BJ (cell line): ENCODE measurements at places on chromosomes 6 and 20.
A peak's percentile ranks its signal among the peaks of the same experiment; 100 is the strongest.

- DNase-seq, result no peak
These were observed 249.3 kb upstream of the ECI2 start for GRCh38 chr6:4384656-4385055.

DNA sequence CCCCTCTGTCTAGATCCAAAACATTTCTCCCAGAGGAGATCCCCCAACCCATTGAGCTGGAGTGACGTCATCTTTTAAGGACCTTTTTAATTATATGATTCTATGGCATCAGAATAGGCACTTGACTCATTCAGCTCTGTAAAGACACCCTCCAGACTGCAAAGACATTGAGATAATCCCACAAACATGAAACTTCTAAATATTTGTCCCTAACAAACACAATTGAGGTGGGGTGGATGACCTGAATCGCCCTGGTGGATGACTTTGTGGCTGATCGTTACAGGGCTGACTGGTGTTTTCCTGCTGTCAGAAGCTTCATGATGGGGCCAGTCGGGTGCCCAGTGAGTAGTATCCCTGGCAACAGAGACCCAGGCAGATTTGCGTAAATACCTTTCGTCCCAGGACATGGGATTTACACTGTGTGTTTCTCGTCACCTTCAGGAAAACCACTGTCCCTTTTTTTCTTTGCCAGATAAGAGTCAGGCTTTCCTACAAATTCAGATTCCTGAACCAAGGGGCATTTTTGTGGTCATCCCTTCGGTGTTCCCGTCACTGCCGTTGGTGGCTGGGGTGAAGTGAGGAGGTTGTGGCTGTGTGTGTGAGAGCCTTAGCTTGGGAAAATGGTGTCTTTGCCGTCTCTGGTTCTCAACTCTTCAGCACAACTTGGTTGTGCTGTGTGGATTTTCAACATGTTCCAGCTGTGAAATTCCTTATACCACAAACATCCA, 5.3 kb upstream of the PCK1 start:
- DNase-seq, result no peak

DNA sequence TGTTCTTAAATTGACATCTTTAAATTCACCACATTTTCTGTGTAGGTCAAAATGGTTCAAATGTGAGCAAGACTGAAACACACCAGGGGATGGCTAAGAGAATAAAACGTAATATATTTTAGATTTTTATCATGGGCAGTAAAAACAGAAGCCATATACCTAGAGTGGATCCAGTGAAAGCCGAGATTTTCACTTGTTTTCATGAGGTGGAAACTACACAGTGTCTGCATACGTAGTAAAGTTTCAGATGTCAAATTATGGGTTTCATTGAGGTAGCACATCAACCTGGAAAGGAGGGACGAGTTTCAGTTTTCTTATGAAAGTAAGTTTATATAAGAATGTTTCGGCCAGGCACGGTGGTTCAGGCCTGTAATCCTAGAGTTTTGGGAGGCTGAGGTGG, 25.9 kb downstream of the METTL24 start:
- no peak for DNase-seq

GRCh38 chr6:87126501-87126900, 28.9 kb upstream of the ZNF292 start:
- DNase-seq, result no peak

DNA sequence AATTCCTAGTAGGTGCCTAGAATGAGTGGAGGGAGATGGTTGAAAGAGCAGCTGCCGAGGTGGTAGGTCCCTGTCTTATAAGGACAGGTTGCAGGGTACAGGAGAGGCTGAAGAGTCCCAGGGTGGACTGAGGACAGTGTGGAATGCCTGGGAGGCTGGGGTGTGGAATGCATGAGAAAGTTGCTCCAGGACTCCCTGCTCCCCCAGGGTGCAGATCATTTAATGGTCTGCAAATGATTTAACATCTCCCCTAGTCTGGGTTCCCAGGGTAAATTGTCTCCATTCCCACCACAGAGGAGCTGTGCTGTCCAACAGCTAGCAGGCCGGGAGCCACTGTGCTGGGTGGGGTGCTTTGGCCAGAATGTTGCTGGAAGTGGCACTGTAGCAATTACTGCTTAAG, 76.0 kb downstream of the CD83 start:
- no peak for DNase-seq

DNA sequence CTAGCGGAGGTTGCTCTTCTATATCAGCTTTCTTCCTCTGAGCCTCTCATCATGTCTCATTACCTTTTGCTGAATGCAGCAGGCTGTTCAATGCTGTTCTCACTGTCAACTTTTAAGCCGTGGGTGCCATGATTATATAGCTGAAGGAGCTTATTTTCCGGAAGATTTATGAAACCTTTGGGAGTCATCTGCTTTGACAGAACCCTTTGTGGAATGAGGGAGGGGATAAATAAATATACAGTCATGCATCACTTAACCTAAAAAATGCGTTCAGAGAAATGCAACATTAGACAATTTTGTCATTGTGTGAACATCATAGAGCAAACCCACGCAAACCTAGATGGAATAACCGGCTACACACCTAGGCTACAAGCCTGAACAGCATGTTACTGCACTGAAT, 102.2 kb upstream of the AKAP12 start:
- no peak for DNase-seq

DNA sequence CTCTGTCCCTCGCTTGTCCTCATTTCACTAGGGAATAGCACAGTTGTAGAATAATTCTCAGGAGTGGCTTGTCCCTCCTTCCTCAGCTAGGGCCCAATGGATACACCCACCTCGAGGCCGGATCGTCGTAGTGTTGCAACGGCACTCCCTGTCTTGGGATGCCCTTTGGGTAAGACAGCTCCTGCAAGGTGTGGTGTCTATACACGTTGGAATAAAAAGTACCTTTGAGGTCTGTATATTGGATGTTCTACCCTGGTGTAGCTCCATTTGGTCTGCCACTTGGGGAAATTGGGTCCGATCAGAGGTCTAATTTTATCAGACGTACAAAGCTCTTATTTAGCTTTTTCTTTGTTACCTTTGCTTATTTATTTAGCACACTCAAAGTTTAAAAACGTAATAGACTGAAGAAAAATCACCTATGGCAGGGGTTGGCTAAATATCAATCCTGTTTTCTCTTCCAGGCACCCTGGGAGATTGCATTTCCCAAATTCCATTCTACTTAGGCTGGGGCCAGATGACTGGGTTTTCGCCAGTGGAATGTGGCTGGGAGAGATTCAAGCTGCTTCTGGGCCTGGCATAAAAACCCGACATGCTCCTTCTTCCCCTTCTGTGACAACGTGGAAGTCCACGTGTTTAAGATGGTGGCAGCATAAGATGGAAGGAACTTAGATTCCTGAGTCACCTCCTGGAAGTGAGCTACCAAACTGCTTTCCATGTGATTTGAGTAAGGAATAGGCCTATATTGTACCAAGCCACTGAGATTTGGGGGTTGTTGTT, 82.3 kb upstream of the CD83 start:
- DNase-seq, result peak; percentile 61

- no peak for DNase-seq
These were observed 8.4 kb downstream of the CCDC167 start for GRCh38 chr6:37491171-37491829.

- DNase-seq, result no peak
These were observed 22.9 kb upstream of the AFDN start for GRCh38 chr6:167803816-167804215.

DNA sequence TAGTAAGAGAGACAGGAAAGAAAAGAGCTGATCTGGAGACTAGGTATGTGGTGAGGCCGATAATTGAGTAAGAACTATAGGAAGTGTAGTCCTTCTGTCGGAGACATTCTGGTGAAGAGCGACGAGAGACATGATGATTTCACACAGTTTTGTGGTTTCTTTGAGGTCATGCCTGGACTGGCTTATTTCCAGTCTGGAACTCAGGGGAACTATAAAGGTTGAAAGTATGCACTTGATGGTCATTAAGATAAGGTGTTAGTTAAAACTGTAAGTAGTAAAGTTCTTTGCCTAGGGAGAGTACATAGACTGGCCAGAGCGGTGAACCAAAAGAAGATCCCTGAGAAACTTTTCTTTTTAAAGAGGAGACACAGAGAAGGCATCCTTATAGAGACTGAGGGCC, 68.8 kb downstream of the RFX6 start:
- DNase-seq, result no peak

GRCh38 chr6:11258260-11259237, 26.1 kb upstream of the NEDD9 start:
- DNase-seq, result no peak

DNA sequence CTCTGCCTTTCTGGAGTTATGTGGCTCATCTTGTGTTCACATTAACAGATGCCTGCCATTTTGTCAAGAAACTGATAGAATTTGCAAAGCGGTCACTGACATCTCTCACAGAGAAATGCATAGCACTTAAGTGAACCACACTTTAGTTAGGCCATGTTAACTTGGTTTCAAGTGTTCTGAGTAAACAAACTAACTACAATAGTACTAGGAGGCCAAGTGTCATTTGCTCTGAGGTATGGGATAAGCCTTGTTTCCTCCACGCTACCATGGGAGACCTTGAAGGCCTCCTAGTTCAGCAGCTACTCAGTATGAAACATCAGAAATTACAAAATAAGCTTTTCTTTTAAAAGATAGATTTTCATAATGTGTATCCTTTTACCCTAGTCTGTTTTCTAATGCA, 143.5 kb upstream of the MARCKS start:
- DNase-seq, result no peak

DNA sequence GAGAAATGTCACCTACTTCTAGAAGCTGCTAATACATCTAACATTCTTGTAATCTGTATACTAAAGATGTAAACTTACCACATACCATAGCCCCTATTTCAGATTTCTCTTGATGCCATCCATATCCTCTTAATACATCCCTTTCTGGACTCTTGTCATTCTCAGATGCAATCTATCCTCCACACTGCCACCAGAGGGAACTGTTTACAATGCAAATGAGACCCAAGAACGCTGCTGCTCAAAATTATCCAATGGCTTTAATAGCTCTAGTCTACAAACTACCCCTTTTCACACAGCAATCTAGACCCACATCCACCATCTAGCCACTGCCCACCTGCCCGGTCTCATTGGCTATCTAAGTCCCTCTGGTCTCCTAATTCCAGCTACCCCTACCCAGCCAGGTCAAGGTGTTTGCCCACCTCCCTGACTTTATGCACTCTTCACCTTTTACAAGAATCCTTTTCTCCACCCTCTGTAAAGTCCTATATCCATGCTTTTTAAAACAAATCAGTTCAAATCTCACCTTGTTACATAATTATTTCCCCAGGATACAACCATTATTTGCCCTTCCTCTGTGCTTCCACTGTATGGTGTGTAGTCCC, 14.8 kb downstream of the FAXC start:
- DNase-seq, result no peak

GRCh38 chr6:57313711-57314471, 3.5 kb upstream of the PRIM2 start:
- peak; percentile 98 for DNase-seq

DNA sequence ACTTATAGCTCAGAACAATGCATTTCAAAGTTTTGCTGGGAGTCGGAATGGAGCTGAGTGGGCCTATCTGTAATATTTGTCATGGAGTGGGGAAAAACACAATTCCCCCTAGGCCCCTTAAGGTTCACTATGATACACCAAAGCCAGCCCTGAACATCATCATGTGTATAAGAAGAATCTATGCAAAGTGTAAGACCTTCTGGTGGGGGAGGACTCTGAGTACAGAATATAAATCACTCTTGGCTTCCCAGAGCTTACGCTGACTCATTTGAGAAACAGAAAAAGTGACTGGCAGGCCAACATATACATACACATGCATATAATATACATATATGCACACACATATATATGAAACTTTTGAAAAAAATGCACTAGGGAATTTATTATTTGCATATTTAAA, 54.1 kb upstream of the UBR2 start:
- DNase-seq, result no peak

GRCh38 chr6:46733341-46733801, 1.8 kb downstream of the PLA2G7 start:
- no peak for DNase-seq

DNA sequence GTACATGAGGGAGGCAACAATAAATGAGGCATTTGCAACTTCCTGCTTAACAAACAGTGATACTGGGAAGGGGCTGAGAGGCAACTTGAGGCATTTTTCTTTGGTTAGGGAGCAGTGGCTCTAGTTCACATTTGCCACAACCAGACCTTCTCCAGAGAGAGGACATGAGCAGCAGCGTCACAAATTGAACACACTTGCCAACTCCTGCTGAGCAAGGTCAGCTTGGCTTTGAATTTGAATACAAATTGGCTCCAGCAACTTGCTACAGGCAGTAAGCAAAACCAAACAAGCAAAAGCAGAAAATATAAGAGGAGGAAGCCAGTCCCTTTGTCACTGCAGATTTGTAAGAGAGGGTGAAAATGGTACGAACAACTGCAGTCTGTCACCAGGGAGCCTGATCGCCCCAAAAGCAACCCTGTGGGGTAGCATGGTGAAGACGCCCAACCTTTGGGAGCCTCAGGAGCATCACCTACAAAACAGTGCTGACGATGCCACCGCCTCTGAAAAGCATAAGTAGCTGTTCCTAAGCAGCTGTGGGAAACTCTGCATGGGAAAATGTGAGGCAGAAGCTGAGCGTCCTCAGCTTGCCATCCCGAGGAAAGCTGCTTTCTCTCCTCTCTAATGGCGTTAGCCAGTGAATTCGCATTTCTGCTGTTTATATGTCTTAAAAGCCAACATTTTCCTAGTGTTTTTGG, 378.7 kb downstream of the RNGTT start:
- no peak for DNase-seq

- no peak for DNase-seq
These were observed 37.5 kb downstream of the SLC17A4 start for GRCh38 chr6:25792016-25792415.

GRCh38 chr20:51697096-51697826, 70.9 kb downstream of the ATP9A start:
- no peak for DNase-seq

DNA sequence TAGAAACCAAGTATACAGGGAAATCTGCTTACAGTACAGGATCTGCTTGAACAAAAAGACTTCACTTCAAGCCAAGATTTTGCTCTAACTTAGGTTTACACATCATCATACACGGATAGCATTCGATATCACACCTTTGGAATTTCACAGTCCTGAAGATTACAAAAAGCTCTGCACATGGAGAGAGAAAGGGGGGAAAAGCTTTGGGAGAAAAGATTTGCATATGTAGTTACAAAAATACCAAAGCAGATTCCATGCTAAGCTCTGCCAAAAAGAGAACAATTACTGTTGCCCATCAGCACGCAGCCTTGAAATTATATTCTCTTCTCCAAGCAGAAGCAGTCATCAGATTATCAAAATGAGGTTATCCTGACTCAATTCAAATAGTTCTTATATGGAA, 62.0 kb downstream of the HIVEP2 start:
- no peak for DNase-seq
